ENCODE measurements at places on chromosomes 7 and 10. TPM values are rescaled to one million over a fixed set of nuclear protein-coding genes. Genes with fewer than 3 reads are reported as not detected.

Gene JCAD
- total RNA-seq = 3.4 TPM

Gene OR2A7
- 2.2 TPM for total RNA-seq

Gene VPS26A
- 28.4 TPM for total RNA-seq

GRCh38 chr7:156793334-156793733, 99.6 kb downstream of the LMBR1 start:
- H3K4me1 ChIP-seq = no peaks in the 10 kb centered on the region
- no peak for DNase-seq
- no peak overlapping the region for H3K27ac ChIP-seq
- no peaks in the 10 kb centered on the region for H3K27me3 ChIP-seq
- no peak overlapping the region for H3K4me3 ChIP-seq
- H3K36me3 ChIP-seq = peaks cover 14% of the 10 kb centered on the region

DNA sequence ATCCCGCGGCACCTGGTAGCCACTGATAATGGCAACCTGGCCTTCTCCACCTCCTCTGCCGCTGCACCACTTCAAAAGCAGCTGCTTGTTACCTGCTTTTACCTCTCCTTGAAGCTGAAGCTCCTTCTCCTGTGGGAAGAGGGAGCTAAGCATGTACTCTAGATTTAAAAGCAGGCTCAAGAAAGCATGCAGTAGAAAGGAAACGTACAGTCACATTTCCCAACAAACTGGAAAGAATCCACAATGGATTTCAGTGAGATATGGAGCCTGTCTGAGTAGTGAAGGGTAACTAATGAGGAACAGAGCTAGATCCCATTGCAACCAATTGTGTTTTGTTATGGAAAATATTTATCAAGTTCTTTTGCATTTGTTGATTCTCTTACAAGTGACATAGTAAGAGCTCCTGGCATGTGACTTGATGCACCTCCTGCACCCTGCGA, 457.4 kb upstream of the GALNT17 start:
- H3K36me3 ChIP-seq = no peaks in the 10 kb centered on the region
- no peak overlapping the region for H3K4me3 ChIP-seq
- H3K27ac ChIP-seq = no peak overlapping the region
- peaks cover 9% of the 10 kb centered on the region for H3K4me1 ChIP-seq

DNA sequence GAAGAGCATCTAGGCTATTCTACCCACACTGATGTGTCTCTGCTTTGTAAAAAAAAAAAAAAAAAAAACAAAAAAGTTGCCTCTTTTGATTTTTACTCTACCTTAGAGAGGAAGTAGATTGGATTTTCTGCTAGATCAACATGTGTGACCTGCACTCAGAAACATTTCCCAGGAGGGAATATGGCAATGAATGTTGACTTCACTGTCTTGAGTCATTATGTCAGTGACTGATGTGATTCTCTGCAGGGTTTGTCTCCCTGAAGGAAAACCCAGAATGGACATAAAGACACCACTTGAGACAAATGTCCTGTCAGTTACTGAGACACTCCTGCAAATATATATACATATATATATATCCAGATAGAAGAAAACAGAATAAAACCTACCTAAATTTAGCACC, 370.3 kb downstream of the BMPER start:
- DNase-seq = no peak
- no peak overlapping the region for H3K27ac ChIP-seq
- H3K36me3 ChIP-seq = no peaks in the 10 kb centered on the region
- no peak overlapping the region for H3K4me3 ChIP-seq
- no peaks in the 10 kb centered on the region for H3K27me3 ChIP-seq
- peaks cover 6% of the 10 kb centered on the region for H3K4me1 ChIP-seq

GRCh38 chr10:75682649-75683557, 251.5 kb downstream of the LRMDA start:
- no peak overlapping the region for H3K4me3 ChIP-seq
- no peak overlapping the region for H3K27ac ChIP-seq
- no peaks in the 10 kb centered on the region for H3K4me1 ChIP-seq
- H3K36me3 ChIP-seq = no peaks in the 10 kb centered on the region
- no peaks in the 10 kb centered on the region for H3K27me3 ChIP-seq

- peaks cover 17% of the 10 kb centered on the region for H3K27me3 ChIP-seq
- H3K4me3 ChIP-seq = no peak overlapping the region
- H3K4me1 ChIP-seq = peaks cover 2% of the 10 kb centered on the region
- no peak overlapping the region for H3K27ac ChIP-seq
Measured at GRCh38 chr10:112308125-112308502, 24.9 kb downstream of the TECTB start.

DNA sequence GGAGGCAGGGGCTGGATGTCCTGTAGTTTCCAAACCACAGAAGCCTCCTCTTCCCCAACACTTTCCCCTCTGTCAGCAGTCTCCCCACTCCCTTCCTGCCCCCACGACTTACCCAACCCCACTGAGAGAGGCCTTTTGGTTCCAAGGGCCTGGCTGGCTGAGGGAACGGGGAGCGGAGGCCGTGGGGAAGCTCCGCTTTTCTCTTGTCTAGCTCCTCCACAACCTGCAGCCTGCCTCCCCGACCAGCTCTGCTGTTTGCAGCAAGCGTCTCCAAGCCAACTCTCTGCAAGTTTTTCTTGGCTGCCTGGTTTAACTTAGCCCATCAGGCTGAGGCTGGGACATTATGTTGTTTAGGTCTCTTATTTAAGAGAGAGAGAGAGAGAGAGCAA, 126.8 kb downstream of the NEURL1 start:
- H3K27me3 ChIP-seq = no peaks in the 10 kb centered on the region
- H3K36me3 ChIP-seq = no peaks in the 10 kb centered on the region
- H3K27ac ChIP-seq = no peak overlapping the region
- H3K4me3 ChIP-seq = no peak overlapping the region
- no peaks in the 10 kb centered on the region for H3K4me1 ChIP-seq
- no peak for DNase-seq

All from activated T-helper 2 cell treated with anti-CD3 and anti-CD28 coated beads, Interferon-gamma antibody, Interleukin-2, Interleukin-4, amounts not matched to agents 10 μg/mL and 5 μg/mL and 100 μg/mL, durations not matched to agents 14 hours and 24 hours and 36 hours (primary cell).